ENCODE measurements at places on chromosomes 16 and 17. TPM values are rescaled to one million over a fixed set of nuclear protein-coding genes. Genes with fewer than 3 reads are reported as not detected.

Gene TMEM186
- 8.1 TPM for total RNA-seq

Gene SPNS2
- total RNA-seq, result 1.0 TPM

Gene C17orf78
- not detected for total RNA-seq

Gene EMC8
- total RNA-seq, result 42.8 TPM

Gene SKAP1
- total RNA-seq, result not detected

Gene NXPH3
- total RNA-seq, result 8.1 TPM

Gene TEKT1
- total RNA-seq, result 0.28 TPM

Gene SCIMP
- total RNA-seq, result not detected

Gene SOX15
- total RNA-seq, result 5.4 TPM

Gene CARD14
- total RNA-seq, result 2.9 TPM

Gene KRT14
- not detected for total RNA-seq

Gene KRT24
- total RNA-seq, result not detected

Gene HSD11B2
- 0.36 TPM for total RNA-seq

Gene SIAH1
- total RNA-seq, result 26.9 TPM

Gene CAPN15
- 63.3 TPM for total RNA-seq

Gene TMED6
- total RNA-seq, result 0.69 TPM

Gene ODAD4
- 2.6 TPM for total RNA-seq

Gene SMIM36
- total RNA-seq, result not detected

All from cardiac muscle cell (in vitro differentiated cells and primary cell).